Hematopoietic multipotent progenitor cell (in vitro differentiated cells): ENCODE measurements at places on chromosomes 2 and 18.

DNA sequence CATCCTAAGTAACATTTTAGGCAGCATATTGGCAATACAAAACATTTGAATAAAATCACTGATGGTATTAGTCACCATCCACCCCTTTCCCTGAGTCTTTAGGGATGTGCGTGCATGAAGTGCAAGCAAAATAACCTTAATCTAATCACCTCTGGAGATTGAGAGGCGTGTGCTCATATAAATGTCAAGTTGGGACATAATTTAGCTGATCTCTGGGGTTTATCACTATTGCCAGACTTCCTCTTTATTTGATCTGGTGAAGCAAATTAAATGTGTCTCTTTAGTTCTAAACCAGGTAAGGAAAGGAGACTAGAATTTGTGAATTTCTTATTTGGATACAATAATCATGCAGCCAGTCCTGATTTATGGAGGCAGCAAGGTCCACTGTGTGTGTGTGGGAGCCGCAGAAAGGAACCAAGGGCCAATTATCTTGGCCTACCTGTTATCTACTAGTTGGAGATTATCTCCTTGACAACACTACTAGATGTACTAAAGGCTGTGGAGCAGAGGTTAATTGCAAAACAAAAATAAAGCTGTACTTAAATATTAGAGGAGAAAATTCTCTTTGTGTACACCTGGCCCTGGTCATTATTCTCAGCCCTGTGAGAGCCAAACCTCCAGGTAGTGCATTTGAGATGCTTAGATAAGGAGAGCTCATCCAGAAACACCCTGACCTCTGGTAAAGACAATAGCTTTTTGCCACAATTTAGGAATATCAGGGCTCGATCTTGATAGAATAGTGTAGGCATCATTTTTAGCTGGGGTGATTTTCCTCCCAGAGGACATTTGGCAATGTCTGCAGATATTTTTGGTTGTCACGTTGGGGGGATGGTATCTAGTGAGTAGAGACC, 78.2 kb downstream of the HRH4 start:
- DNase-seq, result peak; percentile 90

- no peak for DNase-seq
Observed at GRCh38 chr2:203826704-203827103, 40.9 kb upstream of the CTLA4 start.

DNA sequence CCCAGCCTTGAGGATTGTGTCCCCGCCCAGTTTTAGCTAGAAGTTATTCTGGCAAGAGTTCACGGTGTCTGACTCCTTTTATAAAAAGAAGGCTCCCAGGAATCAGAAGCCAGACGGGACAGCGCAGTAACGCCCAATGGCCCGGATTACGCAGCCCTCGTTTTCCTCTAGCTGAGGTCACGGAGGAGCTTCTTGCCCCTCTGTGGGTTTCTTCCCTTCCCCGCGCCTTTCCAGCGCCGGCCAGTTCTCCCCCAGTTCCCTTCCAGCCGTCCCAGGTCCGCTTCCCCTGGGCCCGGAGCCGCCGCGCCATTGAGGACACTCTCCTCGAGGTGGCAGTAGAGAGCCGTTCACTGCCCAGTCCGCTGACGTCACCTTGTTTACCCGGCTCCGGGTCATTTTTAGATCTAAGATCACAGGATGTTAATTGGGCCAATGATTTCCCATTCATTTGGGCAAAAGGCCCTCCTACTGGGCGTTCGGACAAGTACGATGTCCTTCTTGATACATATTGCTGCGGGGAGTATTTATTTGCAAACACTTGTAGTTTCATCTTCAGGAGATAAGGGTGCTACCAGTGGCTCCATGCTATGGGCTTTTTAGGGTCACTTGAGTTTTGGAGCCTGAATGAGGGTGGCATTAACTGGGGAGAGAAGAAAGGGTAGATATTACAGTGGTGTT, 81.5 kb upstream of the PPM1B start:
- DNase-seq, result peak; percentile 84

GRCh38 chr2:12949406-12949805, 232.7 kb downstream of the TRIB2 start:
- peak; percentile 13 for DNase-seq

- no peak for DNase-seq
Observed at GRCh38 chr18:38933910-38934510, 1368.4 kb upstream of the CELF4 start.

DNA sequence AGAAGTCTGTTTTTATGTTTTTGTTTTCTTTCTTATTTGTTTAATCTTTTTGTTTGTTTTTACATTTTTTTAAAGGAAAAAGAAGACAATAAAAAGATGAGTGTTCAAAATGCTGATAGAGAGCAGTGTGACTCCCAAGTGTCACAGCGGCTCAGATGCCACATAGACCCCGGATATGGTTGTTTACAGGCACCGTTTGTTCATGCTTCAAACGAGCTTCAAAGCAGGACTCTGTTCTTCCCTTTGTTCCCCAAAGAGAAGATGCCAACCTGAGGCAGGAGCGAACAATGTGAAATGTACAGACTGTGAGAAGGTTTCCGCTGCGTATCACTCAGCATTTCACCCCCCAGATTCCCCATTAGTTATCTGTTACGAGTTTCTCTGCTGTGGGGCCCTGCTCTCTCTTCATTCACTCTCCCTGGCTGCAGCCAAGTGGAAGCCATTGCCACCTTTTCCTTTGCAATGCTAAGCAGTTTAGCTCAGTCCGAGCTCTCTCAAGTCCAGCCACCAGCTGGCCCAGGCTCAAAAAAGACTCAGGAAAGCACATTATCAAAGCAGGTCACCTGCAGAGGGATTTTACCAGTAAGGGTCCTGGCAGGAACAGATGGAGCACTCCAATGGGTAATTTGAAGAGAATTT, 36.4 kb upstream of the PHLPP1 start:
- DNase-seq, result no peak

DNA sequence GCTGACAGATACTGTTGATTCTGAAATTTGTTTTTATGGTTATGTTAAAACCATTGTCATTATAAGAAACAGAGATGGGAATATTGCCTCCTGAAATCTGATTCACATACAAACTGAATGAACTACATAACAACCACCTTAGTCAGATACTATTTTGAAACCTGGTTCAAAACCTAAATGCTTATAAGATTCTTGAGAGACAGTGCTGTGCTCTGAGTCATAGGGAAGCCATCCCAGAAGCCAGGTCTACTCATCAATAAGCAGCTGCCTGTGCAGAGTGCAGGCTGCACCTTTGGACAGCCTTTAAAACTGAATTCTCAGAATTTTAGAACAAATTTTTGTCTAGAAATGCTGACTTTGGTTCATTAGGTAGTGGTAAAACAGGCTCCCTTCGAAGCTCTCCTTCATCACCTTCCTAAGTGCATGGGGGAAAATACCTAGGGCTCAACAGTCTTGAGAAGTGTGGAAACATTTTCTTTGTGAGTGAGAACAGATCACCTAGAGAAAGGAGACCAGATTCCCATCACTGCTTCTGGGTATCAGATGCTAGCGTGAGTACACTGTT, at the start of gene SERPINB7:
TSS of gene SERPINB7 (plus strand) at position 253 of the 565 bp plus-strand sequence. CDS start 6,955 bp downstream, outside the sequence.
- no peak for DNase-seq

DNA sequence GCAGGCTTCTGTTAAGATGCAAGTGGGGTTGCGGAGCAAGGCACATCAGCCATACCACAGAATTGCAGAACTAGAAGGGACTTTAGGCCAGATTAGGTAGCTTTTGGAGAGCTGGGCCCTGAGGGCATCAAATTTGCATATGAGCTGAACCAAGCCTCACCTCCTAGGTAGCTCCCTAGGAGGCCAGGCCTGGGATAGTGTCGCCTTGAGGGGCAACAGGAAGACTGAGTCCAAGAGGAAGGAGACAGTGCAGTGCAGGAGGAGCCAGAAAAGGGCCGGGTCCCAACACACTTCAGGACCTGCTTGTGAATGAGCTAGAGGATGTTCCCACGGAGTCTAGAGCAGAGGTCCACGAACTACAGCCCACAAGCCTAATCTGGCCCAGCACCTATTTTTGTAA, 98.7 kb downstream of the MAPK4 start:
- no peak for DNase-seq

GRCh38 chr2:234851451-234851850, 100.4 kb upstream of the SH3BP4 start:
- DNase-seq, result no peak

- DNase-seq, result no peak
Observed at GRCh38 chr18:45678850-45679249, 45.1 kb upstream of the SLC14A1 start.

DNA sequence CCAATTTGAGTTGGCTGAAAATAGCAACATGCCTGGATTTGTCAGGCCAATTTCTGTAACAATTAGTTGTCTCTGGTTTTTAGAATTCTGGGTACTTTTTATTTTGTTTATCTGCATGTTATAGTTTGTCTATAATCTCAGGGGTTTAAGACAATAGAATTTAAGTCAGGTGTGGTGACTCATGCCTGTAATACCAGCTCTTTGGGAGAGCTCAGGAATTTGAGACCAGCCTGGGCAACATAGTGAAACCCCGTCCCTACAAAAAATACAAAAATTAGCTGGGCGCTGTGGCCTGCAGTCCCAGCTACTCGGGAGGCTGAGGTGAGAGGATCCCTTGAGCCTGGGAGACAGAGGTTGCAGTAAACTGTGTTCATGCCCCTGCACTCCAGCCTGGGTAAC, 114.4 kb upstream of the GLS start:
- DNase-seq, result no peak

- no peak for DNase-seq
Observed at GRCh38 chr2:15756882-15757819, 165.5 kb downstream of the DDX1 start.

GRCh38 chr2:207037896-207038295, 98.6 kb downstream of the CPO start:
- DNase-seq, result no peak

- DNase-seq, result no peak
Observed at GRCh38 chr2:70685771-70686171, 82.2 kb downstream of the ADD2 start.

GRCh38 chr2:33250417-33251029, 225.9 kb upstream of the RASGRP3 start:
- DNase-seq, result no peak

GRCh38 chr2:239247401-239248245, 153.2 kb downstream of the HDAC4 start:
- no peak for DNase-seq
